GM12891 (cell line): ENCODE measurements at places on chromosomes 5 and 9.

DNA sequence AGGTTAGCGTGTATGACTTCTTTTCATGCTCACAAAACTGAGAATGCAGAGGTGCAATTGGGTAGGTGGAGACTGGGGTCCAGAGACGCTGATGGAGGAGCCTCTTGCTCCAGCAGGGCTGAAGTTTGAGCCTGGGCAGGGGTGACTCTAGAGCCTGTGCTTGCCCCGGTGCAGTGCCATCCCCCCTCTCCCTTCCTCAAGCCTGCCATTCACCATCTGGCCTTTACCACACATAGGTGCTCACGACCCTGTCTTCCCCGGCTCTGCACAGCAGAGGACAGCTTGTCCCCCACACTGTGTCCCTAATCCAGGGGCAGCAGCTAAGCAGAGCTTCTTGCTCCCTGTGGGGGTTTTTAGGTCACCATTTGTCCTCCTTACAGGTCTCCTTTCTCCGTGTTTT is 86.5 kb downstream of the DAP start:
- DNase-seq = no peak

- no peak for DNase-seq
Measured at GRCh38 chr5:148857474-148857873, 31.1 kb downstream of the ADRB2 start.

DNA sequence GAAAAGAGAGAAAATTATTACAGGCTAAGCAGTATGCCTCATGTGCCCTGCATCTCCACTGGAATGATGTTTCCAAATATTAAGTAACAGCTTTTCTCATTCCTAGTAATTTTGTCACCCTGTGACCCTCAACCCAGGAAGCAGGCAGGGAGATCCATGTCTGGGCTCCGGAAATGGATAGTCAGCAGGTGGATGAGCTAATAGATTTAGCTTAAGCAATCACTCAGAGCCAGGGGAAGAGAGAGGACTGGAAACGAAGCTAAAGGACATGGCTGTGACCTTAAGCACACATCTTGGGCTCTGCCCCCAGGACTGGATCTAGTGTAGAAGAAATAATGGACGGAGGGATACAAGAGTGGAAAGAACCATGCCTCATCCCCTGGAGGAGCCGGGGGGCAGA is 89.5 kb downstream of the ARSB start:
- no peak for DNase-seq

DNA sequence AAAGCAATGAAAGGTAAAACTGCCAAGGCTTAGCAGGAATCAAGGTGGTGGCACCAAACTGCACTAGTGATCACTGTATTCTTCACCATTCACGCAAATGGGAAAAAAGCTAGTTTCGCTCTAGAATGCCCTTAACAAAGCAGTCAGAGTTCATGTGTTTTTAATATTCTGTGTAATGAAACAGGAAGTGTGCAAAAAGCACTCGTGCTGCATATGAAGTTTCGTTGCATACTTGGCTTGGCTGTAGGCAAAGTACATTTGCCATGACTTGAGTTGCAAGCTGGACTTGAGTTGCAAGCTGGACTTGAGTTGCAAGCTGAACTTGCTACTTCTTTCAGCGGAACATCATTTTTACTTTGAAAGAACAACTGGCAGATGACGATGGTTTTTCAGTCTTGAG is 55.4 kb downstream of the FOXI1 start:
- no peak for DNase-seq

DNA sequence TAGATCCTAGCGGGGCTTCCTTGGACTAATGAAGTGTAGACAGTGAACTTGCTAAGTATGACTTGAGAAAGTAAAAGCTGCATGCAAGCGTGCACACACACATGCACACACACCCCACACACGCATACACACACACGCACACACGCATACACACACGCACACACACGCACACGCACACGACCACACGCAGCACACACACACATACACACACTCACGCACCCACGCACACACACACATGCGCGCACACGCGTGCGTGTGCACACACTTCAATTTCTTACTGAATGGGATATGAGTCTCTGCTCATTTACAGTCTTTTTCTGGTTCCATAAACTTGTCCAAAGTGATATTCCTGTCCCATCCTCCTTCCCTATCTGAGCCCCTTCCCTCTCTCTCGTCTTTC is 41.2 kb downstream of the MSX2 start:
- no peak for DNase-seq

DNA sequence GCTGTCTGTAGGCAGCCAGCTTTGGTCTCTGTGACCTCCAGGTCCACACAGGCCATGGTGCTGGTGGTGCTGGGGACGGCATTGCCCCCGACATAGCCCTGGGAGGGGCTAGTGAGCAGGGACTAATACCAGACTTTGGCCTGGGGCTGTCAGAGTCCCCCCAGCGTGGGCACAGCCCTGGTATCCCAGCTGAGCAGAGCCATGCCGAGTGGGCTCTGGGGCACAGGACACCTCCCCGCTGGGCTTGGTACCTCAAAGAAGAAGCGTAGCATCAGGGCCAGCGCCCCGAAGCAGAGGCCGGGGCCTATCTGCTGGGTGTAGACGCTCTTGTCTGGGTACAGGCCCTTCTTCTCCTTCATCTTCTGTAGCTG is 9.5 kb downstream of the MYMK start:
- no peak for DNase-seq

DNA sequence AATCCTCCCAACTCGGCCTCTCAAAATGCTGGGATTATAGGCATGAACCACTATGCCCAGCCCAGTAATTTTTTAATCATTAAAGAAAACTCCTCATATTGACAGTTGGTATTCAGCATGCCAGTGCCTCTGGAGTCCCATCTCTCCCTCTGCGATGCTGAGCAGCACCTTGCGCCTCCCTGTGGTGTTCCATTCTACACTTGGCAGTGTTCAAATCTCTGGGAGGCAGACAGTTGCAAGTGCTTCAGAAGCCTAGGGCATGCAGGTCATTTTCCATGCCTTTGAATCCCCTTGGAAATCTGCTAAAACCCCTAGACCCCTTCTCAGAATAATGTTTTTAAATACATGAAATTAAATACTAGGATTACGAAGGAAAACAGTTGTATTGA is 41.3 kb downstream of the GARNL3 start:
- no peak for DNase-seq

DNA sequence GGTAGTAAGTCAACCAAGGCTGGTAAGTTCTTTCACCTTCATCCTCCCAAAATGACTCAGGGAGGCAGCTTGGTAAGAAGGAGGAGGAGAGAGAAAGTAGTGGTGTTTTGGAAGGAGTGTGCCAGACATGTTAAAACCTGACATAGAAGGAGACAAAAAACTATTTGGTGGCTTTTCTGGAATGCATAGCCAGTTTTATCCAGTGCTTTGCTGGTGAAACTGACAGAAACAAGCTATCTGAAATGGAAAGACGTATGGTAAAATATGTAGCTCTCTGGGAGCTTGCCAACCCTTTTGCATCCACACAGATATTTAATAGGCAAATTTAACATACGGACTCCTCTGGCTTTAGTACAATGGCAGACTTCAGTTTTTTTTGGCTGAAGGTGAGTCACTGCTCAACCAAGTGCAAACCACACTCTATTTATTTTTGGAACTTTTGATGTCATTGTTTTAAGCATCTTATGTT is 45.4 kb downstream of the RAB14 start:
- peak; percentile 22 for DNase-seq

GRCh38 chr5:156798201-156798600 is 51.9 kb upstream of the PPP1R2B start:
- no peak for DNase-seq

GRCh38 chr5:148829734-148830133 is 3.3 kb downstream of the ADRB2 start:
- no peak for DNase-seq

- no peak for DNase-seq
Measured at GRCh38 chr5:72355706-72356299, 35.6 kb downstream of the PTCD2 start.

GRCh38 chr5:141641634-141642267 is 5.0 kb downstream of the RELL2 start:
- DNase-seq = no peak

DNA sequence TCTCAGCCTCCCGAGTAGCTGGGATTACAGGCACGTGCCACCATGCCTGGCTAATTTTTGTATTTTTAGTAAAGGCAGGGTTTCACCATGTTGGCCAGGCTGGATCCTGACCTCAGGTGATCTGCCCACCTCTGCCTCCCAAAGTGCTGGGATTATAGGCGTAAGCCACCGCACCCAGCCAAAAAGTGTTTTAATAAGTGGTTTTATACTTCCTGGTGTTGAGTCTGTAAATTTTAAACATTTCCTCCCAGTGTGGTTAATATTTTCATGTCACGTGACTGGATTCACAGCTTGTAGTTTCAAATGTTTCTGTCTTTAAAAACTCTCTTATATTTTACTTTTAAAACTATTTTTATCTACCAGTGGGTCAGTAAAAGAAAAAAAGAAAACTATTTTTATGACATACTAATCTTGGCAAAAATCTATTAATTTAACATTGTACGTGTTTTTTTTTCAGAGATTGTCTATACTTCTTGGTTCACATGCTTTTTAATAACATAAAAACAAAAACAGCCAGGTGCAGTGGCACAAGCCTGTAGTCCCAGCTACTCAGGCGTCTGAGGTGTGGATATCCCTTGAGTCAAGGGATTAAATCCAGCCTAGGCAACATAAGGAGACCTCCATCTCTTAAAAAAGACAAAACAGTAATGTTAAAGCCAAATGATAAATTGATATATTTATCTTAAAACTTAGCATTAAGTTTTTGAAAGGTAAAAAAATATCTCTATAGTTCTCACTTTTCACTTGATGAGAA is 117.1 kb downstream of the DMXL1 start:
- DNase-seq = no peak

GRCh38 chr9:114465906-114466900 is 39.1 kb downstream of the WHRN start:
- no peak for DNase-seq

DNA sequence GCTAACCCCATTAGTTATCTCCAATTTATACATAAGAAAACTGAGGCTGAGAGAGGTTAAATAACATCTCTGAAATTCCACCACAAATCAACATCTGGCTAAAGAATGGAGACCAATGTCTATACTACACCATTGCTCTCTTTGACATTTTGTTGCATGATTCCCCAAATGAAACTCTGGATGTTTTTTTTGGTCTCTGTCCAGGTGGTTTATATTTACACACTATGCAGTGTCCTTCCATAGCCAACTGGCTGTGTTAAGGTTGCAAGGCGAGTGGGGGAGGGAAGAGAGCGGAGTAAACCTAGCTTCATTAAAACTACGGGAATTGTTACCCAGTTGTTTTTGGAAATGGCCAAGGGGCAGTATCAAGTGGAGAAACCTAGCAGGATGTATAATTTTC is 67.2 kb downstream of the KIF4B start:
- DNase-seq = no peak

- DNase-seq = no peak
Measured at GRCh38 chr5:165871291-165871690, 2365.9 kb downstream of the MAT2B start.

DNA sequence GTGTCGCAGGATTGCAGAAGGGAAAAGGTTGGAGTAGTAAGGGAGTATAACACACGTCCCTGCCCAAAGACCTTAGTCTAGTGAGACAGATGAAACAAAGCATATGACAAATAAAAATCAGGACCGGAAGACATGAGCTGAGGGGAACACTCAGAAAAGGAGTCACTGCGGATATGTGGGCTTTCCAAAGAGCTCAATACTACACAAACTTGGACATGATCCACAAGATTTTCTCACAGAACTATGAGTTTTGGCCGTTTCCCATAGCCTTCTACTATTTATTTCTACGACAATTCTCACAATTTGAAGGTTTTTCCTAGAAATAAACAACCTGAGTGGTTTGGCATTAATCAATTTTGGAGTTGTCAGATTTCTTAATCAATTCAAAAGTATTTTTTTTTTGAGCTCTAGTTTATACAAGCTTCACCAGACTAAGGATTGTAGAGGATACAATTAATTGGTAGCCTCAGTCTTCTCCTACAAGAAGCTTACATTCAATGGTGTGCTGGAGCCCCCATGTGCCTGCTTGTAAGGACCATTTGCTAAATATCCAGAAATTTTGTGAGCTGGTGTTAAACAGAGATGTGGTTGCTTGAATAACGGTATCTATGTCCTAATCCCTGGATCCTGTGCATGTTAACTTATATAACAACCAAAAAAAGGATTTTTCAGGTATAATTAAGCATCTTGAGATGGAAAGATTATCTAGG is 91.4 kb downstream of the ADAMTS12 start:
- DNase-seq = no peak

- no peak for DNase-seq
Measured at GRCh38 chr9:26727471-26727870, 165.1 kb downstream of the CAAP1 start.

DNA sequence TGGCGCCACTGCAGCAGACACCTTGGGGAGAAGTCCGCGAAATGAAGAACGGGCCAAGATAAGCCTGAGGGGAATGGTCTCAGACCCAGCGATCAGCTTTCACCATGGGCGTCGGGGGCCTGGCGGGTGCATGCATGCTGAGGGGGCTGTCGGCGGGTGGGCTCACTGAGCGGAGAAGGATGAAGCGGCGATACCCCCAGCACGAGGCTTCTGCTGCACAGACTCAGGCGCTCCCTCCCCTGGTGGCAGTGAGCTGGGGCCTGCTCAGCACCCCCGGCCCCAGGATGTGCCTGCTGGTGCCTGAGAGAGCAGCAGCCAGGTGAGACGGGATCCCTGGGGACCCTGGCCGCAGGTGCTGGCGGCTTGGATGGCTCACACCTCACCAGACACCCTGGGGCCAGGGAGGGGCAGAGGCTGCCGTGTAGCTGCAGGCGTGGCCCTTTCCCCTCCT is 31.2 kb downstream of the CEP72 start:
- DNase-seq = peak; percentile 59

GRCh38 chr5:146301626-146302025 is 37.0 kb upstream of the POU4F3 start:
- no peak for DNase-seq
